ENCODE measurements at places on chromosomes 12 and 14.

- DNase-seq = no peak
Measured at GRCh38 chr12:93944201-93944600, 204.2 kb upstream of the PLXNC1 start.

GRCh38 chr14:90489306-90489705, 92.5 kb downstream of the CALM1 start:
- no peak for DNase-seq

GRCh38 chr12:113870035-113870434, 96.1 kb downstream of the RBM19 start:
- no peak for DNase-seq

DNA sequence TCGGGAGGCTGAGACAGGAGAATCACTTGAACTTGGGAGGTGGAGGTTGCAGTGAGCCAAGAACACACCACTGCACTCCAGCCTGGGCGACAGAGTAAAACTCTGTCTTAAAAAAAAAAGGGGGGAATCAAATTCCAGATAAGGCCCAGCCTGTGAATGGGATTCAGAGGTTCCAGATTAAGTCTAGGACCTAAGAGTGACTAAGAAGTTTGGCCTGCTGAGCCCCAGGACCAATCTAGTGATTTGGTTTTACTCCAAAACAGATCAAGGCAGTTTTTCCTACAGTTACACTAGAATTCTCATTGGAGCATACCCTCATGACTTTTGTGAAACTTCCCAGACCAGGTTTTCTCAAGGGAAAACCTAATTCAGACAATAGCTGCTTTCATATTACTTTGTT, 22.8 kb downstream of the EXOC5 start:
- no peak for DNase-seq

DNA sequence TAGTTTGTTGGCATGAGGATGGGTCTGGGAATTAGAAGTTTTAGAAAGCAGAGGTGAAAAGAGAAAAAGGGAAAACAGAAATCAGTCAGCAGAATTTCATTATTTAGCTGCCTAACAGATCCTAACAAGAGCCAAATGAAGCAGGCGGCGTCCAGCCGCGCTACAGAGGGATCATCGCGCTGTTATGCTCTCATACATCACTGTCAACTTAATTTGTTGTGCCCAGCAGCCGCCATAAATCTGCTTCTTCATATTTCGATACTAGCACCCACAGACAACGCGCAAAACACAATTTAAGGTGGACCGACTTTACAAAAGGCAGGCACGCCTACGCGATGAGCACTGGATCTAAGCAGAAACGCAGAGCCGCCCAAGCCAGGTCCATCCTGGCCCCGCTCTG, 66.7 kb downstream of the SETD3 start:
- DNase-seq = no peak

GRCh38 chr12:38411426-38411825, 94.9 kb downstream of the ALG10B start:
- DNase-seq = no peak

- no peak for DNase-seq
Measured at GRCh38 chr12:59322473-59322872, 273.4 kb upstream of the SLC16A7 start.

DNA sequence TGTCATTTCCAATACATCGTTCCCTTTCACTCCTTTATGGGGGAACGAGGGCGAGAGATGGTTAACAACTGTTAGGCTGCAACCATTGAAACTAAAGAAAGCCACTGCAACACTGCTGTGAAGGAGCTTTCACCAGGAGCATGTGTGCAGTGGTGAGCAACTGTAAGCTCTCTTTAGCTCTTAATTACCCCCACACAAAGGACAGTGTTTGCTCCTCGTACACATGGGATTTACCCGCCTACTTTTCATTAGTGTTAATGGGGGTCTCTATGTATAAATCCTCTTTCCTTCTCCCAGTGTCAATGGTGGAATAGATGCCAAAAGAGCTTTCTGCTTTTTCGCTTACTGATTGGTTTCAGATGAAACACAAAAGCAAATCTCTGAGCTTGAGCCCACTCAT, 343.1 kb downstream of the FLRT2 start:
- DNase-seq = no peak

GRCh38 chr12:32993404-32993803, 96.8 kb upstream of the PKP2 start:
- DNase-seq = no peak

DNA sequence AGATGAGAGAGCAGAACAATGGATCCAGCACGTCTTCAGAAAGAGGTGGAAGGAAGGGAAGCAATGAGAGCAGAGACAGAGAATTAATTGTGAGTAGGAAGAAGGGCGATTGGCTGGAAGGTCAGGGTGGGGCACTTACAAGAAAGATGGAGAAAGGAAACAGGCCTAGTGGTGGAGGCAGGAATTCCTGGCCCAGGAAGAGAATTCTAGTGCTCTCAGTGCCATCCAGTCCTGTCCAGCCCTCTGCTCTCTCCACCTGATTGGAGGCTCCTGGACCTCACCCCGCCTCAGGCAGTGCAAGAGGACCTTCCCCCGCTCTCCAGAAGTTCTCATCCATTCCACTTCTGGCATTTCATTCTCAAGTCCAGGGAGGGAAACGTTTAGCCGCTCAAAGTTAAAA, 43.0 kb downstream of the NGB start:
- no peak for DNase-seq

DNA sequence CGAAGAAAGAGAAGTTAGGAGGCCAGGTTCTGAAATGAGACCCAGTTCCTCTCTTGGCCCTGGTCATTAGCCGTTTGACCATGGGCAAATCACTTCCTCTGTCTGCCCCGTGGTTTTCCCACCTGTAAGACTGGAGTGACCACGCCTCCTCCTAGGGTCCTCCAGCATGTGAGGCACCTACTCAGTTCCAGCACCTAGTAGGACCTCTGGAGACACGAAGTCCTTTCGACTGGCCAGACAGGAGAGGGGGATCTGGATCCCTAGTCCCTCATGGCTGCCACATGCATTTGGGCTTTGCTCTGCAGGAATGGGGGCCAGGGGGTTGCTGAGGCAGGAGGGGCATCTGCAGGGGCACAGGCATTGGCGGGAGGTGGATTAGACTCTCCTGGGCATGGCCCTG, 16.3 kb downstream of the TRPV4 start:
- DNase-seq = no peak

GRCh38 chr12:8699714-8700113, 1.9 kb downstream of the RIMKLB start:
- DNase-seq = no peak

- no peak for DNase-seq
Measured at GRCh38 chr14:70726651-70727375, 82.5 kb downstream of the MAP3K9 start.

DNA sequence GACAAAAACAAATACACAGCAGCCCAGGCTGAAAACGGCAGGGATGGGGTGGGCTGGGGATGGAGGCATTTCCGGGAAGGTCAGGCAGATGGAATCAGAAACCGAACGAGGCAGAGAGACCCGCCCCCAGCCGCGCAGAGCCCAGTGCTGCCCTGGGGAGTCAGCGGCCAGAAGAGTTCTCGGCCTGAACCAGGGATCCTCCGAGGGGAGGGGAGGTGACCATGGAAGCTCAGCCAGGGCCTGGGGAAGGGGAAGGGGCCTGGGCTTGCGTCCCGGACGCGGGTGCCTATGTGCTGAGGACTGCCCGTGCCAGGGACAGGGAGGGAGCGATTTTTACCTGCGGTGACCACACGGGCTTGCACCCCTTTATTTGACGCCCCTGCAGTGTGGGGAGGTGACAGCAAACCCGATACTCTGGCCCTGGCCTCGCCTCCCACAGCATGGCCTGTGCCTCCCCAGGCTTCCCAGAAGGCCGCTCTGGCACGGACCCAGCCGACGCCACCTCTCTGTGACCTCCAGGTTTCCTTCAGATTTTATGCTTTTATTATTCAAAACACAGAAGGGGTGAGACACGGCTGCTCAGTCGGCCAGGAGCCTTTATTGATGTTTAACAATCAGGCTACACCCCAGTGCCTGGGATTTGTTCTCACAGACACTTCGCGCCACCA, 7.7 kb downstream of the LRCOL1 start:
- DNase-seq = no peak

DNA sequence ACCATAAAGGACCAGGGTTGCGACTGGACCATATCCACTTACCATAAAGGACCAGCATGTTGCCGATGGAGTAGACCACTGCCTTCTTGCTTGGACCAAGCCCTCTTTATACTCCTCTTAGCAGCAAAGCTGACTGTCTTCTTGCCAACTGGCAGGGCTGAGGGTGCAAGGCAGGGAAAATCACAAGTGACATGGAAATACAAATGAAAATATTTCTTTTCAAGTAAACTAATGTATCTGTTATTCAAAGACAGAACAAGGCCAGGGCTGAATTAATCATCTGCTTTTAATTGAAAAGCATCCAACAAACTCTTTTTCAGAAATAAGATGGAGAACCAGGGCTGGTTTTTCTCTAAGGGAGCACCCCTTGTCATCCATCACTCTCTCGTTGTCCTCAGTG, at the start of gene CELA1:
Gene CELA1 (minus strand): TSS at position 99 of the 400 bp plus-strand sequence. CDS start 41 bp downstream, at position 58.
- DNase-seq = no peak

DNA sequence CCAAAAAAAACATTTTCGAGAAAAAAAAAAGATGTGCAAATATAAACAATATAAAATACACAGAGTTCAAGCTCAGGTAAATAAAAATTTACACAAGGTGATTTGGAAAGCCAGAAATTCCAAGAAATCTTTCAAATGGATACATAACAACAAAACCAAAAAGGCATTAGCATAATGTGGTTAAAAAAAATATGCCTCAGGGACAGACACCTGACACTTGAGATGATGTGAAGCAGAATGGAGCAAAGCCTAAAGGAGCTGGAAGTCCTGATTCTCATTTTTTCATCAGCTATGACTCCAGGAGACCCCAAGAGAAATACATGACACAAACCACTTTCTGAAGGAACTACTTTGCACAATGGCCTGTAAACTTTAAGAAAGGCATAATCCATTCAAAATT, 98.6 kb downstream of the PPP2R5E start:
- no peak for DNase-seq

- DNase-seq = no peak
Measured at GRCh38 chr14:69999261-69999674, 120.1 kb downstream of the SMOC1 start.

- DNase-seq = no peak
Measured at GRCh38 chr14:72947366-72948160, 21.3 kb downstream of the DCAF4 start.

DNA sequence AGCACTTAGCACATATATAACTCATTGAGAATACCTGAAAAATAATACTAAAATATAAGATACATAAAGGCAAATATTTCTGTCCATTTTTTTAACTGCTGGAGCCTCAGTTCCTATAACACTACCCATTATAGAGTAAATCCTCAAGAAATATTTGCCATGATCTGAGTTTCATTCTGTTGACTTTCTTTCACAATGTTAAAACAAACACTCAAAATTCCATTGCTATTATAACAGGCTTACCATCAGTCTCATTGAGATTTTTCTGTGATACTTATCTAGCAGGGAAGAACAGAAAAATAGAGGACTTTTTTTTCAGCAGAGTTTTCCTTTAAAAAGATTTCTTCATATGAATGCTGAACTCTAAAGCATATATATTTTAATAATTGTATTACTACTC, 24.5 kb downstream of the LMO3 start:
- DNase-seq = no peak

- DNase-seq = no peak
Measured at GRCh38 chr14:43735932-43736331, 771.2 kb downstream of the FSCB start.

DNA sequence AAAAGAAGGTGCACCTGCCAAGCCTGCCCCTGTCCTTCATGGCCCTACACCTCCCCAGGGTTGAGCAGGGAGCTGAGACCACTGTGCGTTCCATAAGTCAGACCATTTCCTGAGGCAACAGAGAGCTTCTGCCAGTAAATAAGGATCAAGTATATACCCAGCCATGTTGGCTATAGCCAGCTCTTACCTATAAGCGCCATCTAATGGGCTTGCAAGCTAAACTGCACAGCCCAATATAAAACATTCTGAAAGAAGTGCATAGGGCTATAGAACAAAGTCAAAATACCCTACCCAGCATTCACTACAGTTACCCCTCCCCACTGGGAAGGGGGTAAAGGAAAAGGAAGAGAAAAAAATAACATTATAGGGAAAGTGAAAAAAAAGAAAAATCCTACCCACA, 59.3 kb upstream of the SCAF11 start:
- DNase-seq = no peak

GRCh38 chr14:78005325-78005724, 164.8 kb upstream of the NRXN3 start:
- no peak for DNase-seq

- DNase-seq = no peak
Measured at GRCh38 chr14:61187196-61187905, 93.8 kb downstream of the TMEM30B start.

GRCh38 chr14:80930836-80931389, 10.6 kb downstream of the CEP128 start:
- peak; percentile 16 for DNase-seq

- no peak for DNase-seq
Measured at GRCh38 chr14:90905531-90905930, 89.3 kb upstream of the TTC7B start.

DNA sequence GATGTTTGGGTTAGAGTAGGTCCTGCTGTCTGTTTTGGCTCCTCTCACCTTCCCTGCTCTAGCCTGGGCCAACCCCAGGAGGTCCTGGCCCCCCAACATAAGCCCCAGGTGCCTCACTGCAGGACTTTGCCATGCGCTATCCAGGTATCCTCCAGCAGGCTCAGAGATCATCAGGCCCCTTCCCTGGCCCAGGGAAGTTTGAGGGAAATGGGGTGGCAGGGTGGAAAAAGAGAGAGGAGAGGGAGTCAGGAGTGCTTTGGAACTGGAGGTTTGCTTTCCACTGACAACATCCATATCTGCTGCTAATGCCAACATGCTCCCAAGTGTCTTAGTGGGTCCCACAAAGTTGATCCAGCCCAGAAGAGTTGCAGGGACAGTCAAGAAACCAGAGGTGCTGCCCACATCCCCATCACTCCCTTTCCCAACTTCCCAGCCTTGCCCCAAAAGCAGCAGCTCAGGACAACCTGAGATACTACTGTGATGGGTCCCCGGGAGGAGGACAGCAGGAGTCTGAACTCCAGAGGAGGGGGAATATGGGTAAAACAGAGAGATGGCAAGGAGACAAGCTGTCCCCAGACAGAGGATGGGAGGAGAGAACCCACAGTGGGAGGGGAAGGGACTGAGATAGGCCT, 677 bp downstream of the TNS2 start:
- no peak for DNase-seq
